Stimulated activated CD4-positive, alpha-beta T cell treated with anti-CD3 and anti-CD28 coated beads, Interleukin-4, amount 100 ng/mL, for 4 hours (primary cell): ENCODE measurements at places on chromosomes 2 and 18.

GRCh38 chr2:136255127-136255526 lies 137.2 kb upstream of the CXCR4 start:
- DNase-seq: no peak

DNA sequence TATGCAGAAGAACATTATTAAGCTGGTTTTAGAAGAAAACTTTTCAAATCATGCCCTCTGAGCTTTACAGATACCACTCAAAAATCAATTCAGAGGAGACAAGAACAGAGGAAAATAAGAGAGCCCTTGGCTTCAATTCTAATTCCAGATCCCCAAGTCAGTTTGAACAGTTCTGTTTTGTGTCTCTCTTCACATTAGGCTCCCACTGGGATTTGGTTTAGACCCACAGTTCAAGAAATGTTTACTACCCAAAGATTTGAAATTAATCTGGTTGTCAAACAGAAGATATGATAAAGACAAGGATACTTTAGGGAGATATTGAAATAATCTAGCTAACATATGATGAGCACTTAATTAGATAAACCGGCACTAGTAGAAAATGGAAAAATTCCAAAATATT lies 329.5 kb downstream of the RAD51AP2 start:
- DNase-seq: no peak

DNA sequence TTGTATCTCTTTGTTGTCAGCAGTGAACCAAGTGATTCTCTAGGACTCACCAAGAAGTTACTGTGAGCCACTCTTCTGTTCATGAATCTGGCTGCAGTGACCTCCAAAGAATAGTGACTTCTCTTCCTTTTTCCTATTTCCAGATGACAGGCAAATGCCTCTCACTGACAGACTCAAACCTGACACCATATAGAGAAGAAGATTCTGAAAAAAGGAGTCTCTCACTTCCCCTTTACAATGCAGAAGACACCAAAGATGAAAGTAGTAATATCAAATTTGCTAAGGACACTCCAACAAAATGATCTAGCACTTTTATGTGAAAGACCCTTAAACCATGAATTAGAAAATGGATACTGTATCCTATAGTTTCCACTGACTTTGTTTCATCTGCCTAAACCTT lies 44.4 kb upstream of the SETBP1 start:
- no peak for DNase-seq

DNA sequence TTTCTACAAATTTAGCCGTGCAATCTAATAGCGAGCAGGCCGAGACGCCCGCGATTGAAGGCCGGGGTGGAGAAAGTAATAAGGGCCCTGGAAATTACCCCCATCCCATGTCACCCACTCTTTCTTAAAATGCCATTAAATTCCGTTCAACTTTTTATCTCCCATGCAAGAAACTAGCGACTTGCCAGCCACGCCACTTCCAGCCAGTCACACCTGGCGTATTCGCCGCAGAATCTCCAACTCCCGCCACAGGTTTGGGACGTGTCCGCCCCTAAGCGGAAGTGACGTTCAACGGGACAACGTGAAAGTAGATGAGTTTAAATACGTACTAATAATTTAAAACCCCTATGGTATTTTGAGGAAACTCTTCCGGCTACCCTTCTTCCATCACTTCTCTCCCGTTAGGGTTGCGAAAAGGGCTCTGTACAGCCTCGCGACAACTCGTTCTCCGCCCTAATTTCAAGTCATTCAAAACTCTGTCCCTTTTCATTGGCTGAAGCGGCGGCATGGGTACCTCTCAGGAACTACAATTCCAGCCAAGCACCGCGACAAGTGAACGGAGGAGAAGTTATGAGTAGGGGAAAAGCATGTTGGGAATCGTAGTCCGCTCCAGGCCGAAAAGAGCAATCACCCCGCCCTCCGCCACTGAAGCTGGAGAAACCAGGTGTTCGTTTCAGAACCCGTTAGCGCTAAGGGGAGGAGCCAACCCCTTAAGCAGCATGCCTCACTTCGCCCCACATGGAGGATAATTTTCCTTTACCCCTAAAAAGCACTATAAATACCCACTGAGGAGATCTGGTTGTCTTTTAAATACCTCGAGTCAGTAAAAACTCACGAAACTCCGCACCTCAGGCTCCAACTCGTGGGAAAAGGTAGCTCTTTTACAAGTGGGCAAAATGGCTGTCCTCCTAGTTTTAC lies at the start of gene ZRANB3:
Gene ZRANB3 (minus strand): TSS at position 906 of the 918 bp plus-strand sequence.
- peak; percentile 85 for DNase-seq

DNA sequence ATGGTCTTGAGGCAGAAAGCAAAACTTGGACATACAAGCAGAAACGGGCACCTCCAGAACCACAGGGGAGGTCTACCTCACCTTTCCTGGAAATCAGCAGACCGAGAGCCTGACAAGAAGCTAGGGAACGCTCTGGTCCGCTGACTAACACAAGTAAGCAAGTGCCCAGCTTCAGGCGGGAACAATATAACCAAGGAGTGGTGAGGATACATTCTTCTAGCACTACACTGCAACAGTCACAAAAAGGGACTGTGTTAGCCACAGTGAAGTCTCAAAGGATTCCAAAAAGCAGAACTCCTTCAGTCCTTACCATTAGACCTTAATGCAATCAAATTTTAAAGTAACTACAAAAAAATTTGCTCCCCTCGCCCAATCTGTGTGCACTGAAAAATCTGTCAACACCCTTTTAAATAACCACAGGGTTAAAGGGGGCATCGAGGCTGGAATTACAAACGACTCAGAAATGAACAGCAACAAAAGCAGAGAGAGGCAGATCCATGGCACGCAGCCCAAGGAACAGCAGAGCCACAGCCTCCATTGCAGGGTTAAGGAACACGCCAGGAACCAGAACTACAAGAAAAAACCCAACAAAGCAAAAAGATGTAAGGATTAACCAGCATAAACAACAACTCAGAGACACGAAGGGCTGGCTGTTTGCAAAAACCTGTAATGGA lies 7.1 kb downstream of the THAP4 start:
- DNase-seq: no peak

DNA sequence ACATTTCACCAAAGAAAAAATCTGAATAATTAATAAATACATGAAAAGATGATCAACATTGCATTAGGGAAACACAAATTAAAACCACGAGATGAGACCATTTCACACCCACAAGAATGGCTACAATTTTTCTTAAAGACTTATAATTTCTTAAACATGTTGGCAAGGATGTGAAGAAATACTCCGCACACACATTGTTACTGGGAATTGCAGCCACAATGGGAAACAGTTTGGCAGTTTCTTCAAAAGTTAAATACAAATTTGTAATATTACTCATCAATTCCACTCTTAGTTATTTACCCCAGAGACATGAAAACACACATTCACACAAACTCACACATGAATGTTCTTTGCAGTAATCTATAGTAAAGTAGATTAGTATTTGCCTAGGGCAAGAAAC lies 363.3 kb upstream of the SMIM21 start:
- DNase-seq: no peak
